Activated CD4-positive, alpha-beta T cell treated with anti-CD3 and anti-CD28 coated beads for 36 hours (primary cell): ENCODE measurements at places on chromosomes 5 and 9. TPM values are rescaled to one million over a fixed set of nuclear protein-coding genes. Genes with fewer than 3 reads are reported as not detected.

GRCh38 chr5:5576744-5577143 is 154.3 kb downstream of the ICE1 start:
- no peak for DNase-seq
- no peak overlapping the region for H3K27ac ChIP-seq
- no peaks in the 10 kb centered on the region for H3K36me3 ChIP-seq
- H3K4me3 ChIP-seq: no peak overlapping the region
- no peaks in the 10 kb centered on the region for H3K4me1 ChIP-seq
- peaks cover 7% of the 10 kb centered on the region for H3K27me3 ChIP-seq

DNA sequence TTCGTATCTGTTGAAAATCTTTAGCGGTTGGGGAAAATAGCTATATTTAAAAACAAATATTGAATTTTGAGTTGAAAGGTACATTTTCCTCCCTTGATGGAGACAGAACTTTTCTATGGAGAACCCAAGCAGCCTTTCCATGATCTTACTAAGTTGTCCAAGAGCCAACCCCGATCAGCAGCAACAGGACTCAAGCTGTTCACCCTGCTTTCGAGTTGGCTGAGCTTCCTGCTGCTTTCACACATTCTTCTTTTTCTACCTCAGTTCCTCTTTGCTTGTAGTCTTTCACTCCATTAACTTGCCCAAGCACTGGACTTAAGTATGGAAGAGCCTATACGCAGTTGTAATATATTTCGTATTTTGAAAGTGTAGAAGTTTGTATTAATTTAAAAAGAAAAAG is 59.4 kb downstream of the IL6ST start:
- H3K4me1 ChIP-seq: peaks cover 13% of the 10 kb centered on the region

DNA sequence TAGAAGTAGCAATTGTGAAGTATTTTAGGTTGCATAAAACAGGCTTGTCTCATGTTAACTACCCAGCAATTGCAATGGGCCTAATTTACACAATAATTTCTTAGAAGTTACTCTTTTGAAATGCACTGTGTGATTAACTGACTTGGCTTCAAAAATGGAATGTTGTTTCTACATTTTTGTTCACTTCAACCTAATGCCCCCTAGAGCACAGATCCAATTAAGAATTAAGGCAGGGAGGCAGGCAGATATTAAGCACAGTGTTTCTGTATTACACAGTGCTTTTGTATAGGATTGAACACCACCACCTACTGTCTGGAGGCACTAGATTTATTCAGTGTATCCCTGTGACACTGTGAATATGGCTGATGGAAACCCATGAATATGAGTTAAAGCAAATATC is 302.1 kb downstream of the FBXL17 start:
- no peak overlapping the region for H3K4me3 ChIP-seq
- H3K36me3 ChIP-seq: peaks cover 8% of the 10 kb centered on the region
- H3K27me3 ChIP-seq: no peaks in the 10 kb centered on the region
- no peak overlapping the region for H3K27ac ChIP-seq
- no peaks in the 10 kb centered on the region for H3K4me1 ChIP-seq
- DNase-seq: no peak

GRCh38 chr5:100901821-100902341 is 1.2 kb downstream of the ST8SIA4 start:
- peaks cover 29% of the 10 kb centered on the region for H3K36me3 ChIP-seq
- peak overlapping the region; percentile 97 for H3K4me3 ChIP-seq
- no peaks in the 10 kb centered on the region for H3K27me3 ChIP-seq
- DNase-seq: peak; percentile 75

Gene AGTPBP1
- total RNA-seq: 45.9 TPM

Gene DMXL1
- 31.1 TPM for total RNA-seq

Gene COQ4
- 38.8 TPM for total RNA-seq
